Effector memory CD8-positive, alpha-beta T cell (primary cell): ENCODE measurements at places on chromosomes 5 and 9.

GRCh38 chr5:135488727-135489465, 36.7 kb upstream of the TIFAB start:
- no peak for DNase-seq

- DNase-seq = no peak
Measured at GRCh38 chr5:138275379-138275782, 960 bp upstream of the GFRA3 start.

DNA sequence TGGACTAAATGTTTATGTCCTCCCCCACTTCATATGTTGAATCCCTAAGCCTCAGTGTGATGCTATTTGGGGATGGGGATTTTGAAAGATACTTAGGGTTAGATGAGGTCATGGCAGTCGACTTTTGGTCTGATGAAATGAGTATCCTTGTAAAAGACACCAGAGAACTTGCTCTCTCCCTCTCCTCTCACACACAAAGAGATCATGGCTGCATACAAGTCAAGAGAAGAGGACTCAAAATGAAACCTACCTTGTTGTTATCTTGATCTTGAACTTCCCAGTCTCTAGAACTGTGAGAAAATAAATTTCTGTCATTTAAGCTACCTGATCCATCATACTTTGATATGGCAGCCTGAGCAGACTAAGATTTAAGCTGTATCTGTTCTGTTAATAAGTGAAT, 144.0 kb upstream of the HAPLN1 start:
- no peak for DNase-seq

DNA sequence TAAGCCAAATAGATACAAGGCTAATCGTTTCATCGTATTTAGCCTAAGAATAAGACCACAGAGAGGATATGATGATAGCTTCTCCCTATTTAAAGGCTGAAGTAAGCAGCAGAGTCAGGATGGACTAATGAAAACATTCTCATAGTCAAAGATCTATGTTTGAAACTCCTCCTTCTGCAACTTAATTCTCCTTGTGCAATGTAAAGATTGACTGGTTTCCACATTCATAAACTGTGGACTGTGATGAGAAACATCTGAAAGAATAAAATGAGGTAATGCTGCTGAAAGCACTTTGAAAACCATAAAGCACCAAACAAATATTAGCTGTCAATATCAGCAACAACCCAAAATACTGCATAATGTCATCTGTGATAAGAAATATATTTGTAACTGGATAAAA, 361.9 kb downstream of the CSNK1G3 start:
- no peak for DNase-seq

GRCh38 chr9:133610845-133611244, 1.7 kb upstream of the FAM163B start:
- no peak for DNase-seq

DNA sequence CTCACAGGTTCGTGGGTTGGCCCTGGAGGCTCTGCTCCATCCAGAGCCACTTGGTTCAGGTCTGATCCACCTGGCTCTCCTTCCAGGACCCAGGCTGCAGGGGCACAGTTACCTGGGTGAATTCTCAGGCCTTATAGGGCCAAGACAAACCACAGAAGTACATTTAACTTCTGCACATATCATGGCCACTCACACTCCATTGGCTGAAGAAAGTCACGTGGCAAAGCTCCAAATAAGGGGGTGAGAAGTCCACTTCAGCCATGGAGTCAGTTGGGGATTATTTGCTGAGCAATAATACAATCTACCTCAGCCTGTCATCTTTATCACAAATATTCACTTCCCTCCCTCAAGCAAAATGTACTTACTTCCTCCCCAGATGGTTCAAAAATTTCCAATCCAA, 83.6 kb downstream of the MACROH2A1 start:
- DNase-seq = no peak

GRCh38 chr5:157502143-157502647, 42.2 kb downstream of the NIPAL4 start:
- DNase-seq = no peak

GRCh38 chr5:127906562-127907204, 176.9 kb upstream of the SLC12A2 start:
- DNase-seq = no peak

GRCh38 chr5:107404595-107405374, 266.0 kb downstream of the EFNA5 start:
- DNase-seq = no peak

- DNase-seq = no peak
Measured at GRCh38 chr5:138491284-138491648, 26.0 kb downstream of the EGR1 start.

DNA sequence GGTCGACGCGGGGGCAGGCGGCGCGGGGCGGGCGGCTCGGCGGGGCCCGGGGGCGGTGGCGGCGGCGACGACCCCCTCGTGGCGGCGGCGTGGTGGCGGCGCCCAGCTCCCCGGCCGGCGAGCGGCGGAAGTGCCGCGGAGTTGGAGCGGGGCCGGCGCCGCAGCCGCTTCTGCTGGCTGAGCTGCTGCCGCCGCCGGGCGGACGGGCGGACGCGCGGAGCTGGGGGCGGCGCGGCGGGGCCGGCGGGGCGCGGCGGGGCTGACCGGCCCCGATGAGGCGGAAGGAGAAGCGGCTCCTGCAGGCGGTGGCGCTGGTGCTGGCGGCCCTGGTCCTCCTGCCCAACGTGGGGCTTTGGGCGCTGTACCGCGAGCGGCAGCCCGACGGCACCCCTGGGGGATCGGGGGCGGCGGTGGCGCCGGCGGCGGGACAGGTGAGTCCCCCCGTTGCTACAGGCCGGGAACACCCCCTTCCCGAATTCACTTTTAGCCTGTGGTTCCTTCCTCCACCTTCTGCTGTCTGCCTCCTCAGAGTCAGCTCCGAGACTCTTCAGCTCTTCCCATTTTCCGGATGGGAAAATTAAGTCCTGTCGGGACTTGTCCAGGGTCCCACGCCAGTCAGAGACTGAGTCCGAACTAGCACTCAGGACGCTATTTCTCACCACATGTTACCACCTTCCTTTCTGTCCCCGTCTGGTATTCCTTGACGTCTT, at the start of gene GALNT10:
Gene GALNT10 (plus strand): TSS at position 139 of the 710 bp plus-strand sequence. CDS start 134 bp downstream, at position 273.
- DNase-seq = no peak

DNA sequence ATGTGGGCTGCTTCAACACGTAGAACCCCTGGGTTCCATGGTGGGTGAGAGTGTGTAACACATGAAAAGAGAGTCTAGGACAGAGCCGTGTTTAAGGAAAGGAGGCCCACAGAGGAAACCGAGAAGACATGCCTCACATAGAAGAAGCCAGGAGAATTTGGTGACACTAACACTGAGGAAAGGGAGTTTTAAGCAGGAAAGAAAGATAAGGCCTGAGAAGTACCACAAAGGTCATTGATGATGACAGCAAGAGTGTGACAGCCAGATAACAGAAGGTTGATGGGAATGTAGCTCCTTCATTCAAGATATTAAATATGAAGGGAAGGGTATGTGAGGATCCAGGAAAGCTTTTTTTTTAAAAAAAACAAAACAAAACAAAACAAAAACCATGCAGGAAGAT, 72.4 kb upstream of the SPRY4 start:
- no peak for DNase-seq

- DNase-seq = no peak
Measured at GRCh38 chr9:129823542-129823934, 398 bp downstream of the TOR1A start.

GRCh38 chr5:100799166-100799565, 103.9 kb downstream of the ST8SIA4 start:
- DNase-seq = no peak

DNA sequence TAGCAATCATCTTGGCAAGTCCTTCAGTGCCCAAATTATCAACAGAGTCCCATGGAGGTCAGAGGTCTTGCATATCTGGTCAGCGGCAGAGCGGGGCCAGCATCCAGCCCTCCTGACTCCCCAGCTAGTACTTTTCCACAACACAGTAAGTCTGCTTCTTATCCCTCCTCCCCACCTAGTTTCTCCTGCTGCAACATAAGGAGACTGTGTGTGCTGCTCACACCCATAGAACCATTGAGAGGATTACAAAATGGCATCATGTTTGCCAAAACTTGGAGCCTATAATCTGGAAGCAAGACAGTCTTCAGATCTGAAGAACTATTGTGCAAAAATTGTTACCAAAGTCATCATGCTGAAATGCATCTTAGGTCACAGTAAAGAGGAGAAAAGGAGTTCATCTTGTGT, 125.8 kb upstream of the ZNF366 start:
- DNase-seq = no peak

GRCh38 chr5:139460455-139460854, 2.1 kb downstream of the ECSCR start:
- DNase-seq = no peak

DNA sequence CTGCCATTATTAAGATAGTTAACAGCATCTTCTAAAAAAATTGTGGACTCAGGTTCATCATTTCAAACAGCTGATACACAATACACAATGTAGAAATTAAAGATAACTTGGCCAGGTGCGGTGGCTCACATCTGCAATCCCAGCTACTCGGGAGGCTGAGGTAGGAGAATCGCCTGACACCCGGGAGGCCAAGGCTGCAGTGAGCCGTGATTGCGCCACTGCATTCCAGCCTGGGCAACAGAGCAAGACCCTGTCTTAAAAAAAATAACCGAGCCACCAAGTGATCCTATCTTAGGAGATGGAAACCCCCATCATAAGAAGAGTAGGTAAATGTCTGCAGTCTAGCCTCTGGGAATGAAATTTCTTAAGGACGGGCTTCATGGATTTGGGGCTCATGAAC, 241.7 kb downstream of the PIK3R1 start:
- DNase-seq = no peak

DNA sequence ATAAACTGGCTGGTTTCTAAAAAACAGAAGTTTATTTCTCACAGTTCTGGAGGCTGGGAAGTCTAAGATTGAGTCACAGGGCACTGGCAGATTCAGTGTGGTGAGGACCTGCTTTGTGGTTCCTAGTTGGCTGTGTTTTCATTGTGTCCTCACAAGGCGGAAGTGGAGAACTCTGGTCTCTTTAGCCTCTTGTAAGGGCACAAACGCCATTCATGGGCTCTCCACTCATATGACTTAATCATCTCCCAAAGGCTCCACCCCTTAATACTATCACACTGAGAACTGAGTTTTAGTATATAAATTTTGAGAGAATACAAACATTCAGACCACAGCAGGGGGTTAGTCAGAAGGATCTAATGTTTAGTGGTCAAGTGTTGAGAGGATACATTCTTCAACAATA, 208.2 kb downstream of the SEC61B start:
- DNase-seq = no peak

DNA sequence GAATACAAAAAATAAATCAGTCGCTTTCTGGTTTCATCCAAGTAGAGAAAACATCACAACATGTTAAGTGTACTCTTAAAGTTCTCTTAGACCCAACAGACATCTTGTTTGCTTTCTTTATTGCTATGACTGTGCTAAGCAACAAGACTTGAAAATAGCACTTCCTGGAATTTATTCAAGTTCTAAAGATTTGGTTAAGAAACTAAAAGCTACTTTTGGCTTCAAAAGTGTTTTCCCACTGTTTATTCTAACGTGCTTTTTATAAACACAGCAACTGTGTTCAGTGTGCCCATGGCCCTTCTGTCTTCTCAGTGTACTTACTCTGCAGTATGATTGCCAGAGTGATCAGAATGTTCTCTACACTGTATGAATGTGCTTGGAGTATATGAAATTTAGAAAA, 109.8 kb downstream of the GIN1 start:
- no peak for DNase-seq

GRCh38 chr9:119343059-119343990, 25.9 kb downstream of the BRINP1 start:
- DNase-seq = no peak

DNA sequence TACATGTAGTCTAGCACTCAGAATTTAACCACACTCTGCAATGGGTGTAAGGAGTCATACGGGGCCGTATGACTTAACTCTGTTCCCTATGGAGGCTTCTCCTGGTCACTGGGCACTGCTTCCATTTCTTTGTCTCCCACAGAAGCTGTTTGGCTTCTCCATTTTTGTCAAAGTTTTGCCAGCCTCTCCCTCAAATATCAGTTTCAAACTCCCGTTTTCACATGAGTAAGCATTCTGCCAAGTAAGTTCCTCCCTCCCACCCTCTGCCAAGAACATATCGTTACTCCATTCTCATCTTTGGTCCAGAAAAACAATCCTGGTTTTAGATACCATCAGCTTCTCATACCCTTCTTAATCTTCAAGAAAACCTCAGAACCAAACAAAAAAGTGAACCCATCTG, 6.1 kb downstream of the AFAP1L1 start:
- no peak for DNase-seq

DNA sequence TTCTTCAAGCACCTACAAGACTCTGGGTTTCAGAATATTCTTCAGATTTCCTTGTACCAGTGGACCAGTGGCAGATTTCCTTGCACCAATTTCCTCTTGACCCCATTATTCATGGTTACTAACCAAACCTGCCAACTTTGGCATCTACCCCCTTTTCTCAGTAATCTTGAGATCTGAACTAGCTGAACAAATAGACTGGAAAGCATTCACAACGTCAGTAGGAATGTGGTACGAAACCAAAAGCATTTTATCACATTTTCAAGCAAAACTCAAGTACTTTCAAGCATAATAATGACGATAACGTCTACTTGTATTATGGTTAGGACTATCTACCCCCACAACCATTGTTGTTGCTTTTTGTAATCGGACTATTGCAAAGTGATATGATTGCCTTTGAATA, 1217.3 kb downstream of the PTPRD start:
- no peak for DNase-seq

DNA sequence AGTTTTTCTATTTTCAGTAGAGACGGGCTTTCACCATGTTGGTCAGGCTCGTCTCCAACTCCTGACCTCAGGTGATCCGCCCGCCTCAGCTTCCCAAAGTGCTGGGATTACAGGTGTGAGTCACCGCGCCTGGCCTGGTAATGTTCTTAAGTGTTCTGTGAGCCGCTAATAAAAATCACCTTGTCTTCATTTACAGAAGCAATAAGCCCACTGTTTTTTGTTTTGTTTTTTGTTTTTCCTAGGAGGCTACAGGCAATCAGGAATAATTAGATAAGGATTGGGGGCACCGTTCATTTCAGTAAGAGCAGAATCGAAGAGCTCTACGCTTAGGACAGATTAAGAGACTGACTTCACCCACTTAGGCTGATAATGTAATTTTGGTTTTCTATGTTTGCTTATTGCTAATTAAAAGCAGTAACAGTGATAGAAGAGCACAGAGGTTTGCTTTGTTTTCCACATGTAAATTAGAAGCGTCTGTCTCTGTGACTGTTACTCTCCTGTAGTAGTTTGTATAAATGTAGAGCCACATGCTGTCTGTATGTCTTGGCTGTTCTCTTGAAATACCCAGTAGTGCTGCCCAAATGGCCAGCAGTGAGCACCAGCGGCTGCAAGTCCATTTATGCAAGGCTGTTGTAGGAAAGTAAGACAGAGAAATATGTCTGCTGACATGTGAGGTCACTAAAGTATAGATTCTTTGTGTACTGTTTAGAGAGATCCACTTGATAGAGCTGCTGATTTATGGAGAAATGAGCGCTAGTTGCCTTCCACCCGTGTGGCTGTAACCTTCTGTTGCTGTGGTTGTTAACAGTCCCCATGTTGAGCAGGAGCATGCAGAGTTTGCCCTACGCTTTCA, 30.5 kb downstream of the TRIO start:
- no peak for DNase-seq

GRCh38 chr5:65837139-65837538, 89.2 kb upstream of the ERBIN start:
- no peak for DNase-seq

- no peak for DNase-seq
Measured at GRCh38 chr5:112779531-112779930, 41.8 kb downstream of the APC start.

GRCh38 chr5:75053054-75053303, 621 bp upstream of the GCNT4 start:
- DNase-seq = no peak
